Activated gamma-delta T cell treated with anti-CD3 and anti-CD28 coated beads, Interleukin-2, amount 50 U/mL, for 16 hours (primary cell): ENCODE measurements at places on chromosomes 3 and 15.

DNA sequence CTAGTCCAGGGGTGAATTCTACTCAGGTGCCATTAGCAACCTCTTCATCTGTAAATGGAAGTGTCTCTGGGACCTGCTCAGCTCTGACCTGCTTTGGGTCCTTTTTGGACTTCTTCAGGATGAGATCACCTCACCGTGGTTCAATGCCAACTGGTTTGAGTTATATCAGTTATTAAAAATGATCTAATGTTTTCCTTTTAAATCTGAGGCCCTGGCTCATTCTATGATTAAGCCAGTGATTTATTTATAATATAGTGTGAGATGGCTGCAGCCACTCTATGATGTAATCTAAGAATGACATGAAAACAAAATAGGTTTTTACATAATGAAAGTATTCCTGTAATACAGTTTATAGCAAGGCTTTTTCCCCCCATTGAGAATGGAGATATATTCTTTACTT is 79.4 kb downstream of the LPP start:
- no peak for DNase-seq

- no peak for DNase-seq
Observed at GRCh38 chr3:177893331-177893730, 642.9 kb upstream of the KCNMB2 start.

DNA sequence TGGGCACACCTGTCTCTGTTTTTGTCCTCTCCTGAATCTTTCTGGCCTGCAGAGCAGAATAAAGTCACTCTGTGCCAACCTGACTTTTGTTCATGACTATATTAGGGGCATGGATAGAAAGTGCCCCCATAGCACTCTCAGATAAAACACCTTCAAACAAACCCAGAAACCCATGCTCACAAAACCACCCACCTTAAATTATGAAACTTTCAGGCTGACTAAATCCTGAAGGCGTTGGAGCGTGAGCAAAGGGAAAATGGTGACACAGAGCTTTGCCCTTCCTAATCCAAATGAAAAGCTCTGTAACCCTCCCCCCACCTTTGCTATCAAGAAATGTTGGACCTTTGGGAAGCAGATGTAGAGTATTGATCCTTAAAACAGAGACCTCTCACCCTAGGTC is 138.9 kb downstream of the IGF1R start:
- no peak for DNase-seq

DNA sequence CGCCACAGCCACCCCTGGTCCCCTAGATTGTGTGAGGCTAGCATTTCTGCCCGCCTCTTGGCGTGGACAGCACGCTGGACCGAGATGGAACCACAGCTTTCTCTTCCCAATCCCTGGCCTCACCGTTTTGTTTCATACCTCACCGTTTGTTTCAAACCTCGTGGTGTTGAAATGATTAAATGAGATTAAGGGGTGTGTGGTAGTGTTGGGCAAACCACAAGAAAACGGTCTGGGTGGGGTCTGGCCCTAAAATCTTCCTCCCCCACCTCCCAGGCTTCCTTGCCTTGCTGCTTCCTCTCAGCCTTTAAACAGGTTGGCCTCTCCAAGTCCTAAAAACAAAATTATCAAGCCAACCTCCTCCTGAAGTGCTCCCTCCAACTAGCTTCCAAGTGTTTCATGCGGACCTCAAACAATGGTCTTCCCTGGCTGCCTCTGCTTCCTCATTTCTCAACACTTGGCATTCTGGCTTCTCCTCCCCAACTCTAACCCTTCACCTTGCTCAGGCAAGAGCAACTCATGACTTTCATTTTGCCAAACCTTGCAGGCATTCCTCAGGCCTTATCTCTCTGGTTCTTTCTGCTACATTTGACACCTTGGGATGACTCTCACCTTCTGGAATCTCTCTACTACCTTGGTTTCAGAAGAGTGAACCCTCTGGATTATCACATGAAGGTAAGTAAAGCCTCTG is 1.4 kb upstream of the ATP13A3 start:
- DNase-seq: no peak

DNA sequence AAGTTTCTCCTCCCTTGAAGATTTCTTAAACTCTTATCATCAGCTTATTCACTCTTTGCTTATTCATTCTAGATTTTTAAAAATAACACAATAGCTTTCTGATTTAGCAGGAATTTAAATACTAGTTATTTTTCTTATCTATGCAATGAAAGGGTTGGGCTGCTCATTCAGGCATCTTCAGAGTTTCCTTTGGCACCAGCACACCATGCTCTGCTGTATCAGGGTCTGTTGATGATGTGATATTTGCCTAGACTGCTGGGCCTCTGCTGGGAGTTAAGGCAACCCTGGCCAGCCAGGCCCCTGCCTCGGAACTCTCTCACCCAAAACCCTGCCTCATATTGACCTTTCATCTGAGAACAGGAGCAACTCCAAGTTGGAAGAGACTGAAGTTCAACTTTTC is 35.0 kb downstream of the DRD3 start:
- no peak for DNase-seq

GRCh38 chr3:55190331-55190730 is 262.5 kb upstream of the LRTM1 start:
- DNase-seq: no peak

GRCh38 chr3:113084777-113085176 is 94.0 kb downstream of the GTPBP8 start:
- DNase-seq: no peak

DNA sequence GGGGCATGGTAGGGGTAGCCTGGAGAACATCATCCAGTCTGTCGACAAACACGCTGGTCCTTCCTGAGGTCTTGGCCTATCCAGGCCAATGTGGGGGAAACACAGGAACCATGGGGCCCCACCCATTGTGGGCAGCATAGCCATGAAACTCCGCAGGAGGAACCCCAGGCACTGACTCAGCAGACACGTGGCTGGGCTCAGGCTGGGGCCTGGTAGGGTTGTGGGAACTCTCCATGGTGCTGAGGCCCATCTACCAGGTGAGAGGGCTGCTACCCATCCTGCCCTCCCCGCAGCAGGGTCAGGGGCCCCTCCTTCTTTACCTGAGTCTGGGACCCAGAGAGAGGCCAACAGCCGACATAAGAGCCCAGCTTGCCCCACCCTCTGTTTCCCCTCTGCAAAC is 22.6 kb upstream of the CACNA2D2 start:
- DNase-seq: no peak

- no peak for DNase-seq
Observed at GRCh38 chr3:69488026-69488425, 102.1 kb upstream of the FRMD4B start.

DNA sequence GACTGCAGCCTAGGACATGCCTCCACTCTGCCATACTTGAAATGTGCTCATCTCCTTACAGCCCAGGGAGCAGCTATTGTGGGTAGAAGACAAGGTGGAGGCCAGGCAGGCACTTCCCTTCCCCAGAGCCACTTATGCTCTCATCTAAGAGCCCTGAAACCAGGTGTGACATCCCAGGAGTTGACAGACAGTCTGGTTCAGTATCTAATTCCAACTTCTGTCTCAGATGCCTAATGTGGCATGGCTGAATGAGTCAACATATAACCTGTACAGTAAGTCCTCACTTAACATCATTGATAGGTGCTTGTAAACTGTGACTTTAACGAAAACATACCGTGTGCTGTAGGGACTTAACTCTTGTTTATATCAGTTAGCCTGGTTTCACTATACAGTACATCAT is 1.2 kb upstream of the CAPN3 start:
- no peak for DNase-seq

DNA sequence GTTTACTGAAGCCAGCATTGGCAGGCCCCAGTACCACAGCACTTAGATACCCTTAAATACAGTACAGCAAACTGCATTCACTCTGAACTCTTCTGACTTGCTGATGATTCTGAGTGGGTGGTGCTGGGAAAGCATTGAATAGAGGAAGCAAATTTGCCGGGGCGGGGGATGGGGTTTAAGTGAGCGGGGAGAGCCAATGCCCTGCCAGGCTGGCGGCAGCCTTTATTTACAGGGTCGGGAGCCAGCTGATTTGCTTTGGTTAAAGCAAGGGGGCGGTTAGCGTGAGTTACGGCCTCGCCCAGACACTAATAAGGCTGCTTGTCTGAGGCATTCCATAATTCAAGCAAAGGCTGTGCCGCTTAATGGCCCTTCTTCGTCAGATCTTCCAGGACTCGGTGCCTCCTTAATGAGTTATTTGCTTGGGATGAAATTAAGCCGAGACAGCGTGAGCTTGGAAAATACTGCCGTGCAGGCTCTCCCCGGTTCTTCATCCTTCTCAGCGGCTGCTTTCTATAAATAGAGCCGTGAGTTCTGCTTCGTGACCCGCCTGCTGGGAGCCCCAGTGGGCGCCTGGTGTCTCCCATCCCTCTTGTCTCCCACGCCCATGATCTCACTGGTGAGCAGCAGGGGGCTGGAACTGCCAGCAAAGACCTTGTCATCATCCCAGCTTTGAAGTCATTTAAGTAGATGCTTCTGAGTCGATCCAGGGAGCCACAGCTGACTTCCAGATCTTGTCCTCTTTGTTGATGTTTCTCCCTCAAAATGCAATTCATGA is 25.8 kb downstream of the SPSB4 start:
- no peak for DNase-seq

- DNase-seq: no peak
Observed at GRCh38 chr15:80946576-80946975, 43.0 kb downstream of the MESD start.

DNA sequence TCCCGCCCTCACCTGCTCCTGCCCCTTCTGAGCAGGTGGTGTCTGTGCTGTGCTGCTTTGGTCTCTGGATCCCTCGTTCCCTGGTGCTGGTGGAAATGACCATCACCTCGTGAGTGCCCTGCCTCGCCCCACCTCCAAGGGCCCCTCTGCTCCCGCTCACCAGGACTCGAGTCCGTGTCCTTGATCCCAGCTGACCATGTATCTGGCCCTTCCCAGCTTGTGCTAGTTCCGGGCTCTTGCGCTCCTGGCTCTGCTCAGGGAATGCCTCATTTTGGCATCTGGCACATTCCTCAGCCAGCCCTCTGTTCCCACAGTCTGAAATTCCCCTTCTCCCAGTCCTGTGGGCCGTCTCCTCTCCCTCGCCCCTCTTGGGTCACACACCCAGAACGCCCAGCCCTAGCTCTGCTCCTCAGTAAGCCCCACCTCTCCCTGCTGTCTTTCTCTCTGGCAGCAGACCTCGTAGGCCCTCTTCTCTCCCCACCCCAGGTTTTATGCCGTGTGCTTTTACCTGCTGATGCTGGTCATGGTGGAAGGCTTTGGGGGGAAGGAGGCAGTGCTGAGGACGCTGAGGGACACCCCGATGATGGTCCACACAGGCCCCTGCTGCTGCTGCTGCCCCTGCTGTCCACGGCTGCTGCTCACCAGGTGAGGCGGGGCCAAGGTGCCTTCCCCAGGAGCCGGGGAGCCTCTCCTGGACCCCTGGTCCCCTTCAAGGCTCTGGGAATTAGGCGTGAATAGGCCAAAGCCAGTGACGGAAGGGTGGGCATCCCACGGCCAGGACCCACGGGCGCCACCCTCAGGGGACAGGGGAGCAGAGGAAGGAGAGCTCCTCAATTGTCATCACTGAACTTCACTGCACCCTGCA is 11.5 kb downstream of the SLC51A start:
- no peak for DNase-seq

DNA sequence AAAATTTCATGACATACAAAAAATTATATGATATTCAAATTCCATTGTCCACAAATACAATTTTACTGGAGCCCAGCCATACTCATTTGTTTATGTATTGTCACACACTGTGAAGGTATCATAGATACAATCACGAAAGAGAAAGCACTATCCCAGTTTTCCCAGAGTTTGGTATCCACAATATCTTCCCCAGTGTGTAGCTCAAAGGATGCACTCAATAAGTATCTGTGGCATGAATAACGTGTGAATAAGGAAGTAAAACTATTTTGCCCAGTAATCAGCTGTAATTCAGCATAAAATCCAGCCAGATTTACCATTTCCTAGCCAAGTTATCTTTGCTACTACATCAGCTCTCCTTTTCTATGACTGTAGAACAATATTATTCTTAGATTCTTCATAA is 131.3 kb upstream of the KCNMB2 start:
- DNase-seq: no peak

DNA sequence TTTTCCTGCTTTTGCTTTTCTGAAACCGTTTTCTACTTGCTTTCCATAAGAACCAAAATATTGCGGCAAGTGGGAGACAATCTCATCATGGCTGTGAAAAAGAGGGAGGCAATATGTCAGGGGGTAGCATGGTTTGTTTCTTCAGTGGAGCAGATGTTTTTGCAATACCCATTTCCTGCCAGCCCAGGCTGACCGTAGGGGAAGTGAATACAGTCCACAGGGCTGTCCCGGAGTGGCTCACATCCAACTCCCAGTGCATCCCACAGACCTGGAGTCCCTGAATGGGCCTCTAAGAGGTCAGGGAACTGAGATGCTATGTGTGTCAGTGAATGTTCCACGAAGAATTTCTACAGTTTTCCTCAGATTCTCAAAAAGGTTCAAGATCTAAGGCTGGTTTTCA is 69.6 kb downstream of the EPHB1 start:
- no peak for DNase-seq
